Bronchial smooth muscle cell (primary cell): ENCODE measurements at places on chromosomes 1 and 21. TPM values are rescaled to one million over a fixed set of nuclear protein-coding genes. Genes with fewer than 3 reads are reported as not detected.

Gene HUNK
- total RNA-seq, result under 0.01 TPM in 2 replicates

Gene GSTM2
- 33.7 and 43.5 TPM in 2 replicates for total RNA-seq

Gene ATAD3C
- total RNA-seq, result under 0.01 TPM in 1 of 2 replicates, not detected in the other

Gene C4BPB
- not detected in 2 replicates for total RNA-seq

Gene SH3D21
- 1.5 and 2.5 TPM in 2 replicates for total RNA-seq

Gene TMPRSS15
- total RNA-seq, result not detected in 2 replicates

Gene EFNA3
- total RNA-seq, result 0.79 and 1.1 TPM in 2 replicates

Gene PFKFB2
- total RNA-seq, result 4.6 and 4.7 TPM in 2 replicates

Gene VANGL2
- under 0.01 TPM in 1 of 2 replicates, not detected in the other for total RNA-seq

Gene RAD54L
- 0.86 and 0.95 TPM in 2 replicates for total RNA-seq

Gene KIAA1614
- 7.9 and 12.0 TPM in 2 replicates for total RNA-seq

Gene TMEM79
- total RNA-seq, result 1.2 and 1.3 TPM in 2 replicates

Gene FCGR3A
- total RNA-seq, result not detected in 2 replicates

Gene OLFML3
- total RNA-seq, result 140 and 177 TPM in 2 replicates

Gene GBP4
- total RNA-seq, result 0.16 and 0.26 TPM in 2 replicates

Gene NBPF6
- not detected in 2 replicates for total RNA-seq

Gene CA14
- total RNA-seq, result not detected in 2 replicates

Gene TMEM50B
- total RNA-seq, result 15.8 and 25.1 TPM in 2 replicates

Gene XCL1
- not detected in 2 replicates for total RNA-seq

Gene KCNK2
- total RNA-seq, result under 0.01 and 3.8 TPM in 2 replicates

Gene SPRR3
- total RNA-seq, result 0.43 TPM in 1 of 2 replicates, not detected in the other

Gene TRIM58
- total RNA-seq, result not detected in 2 replicates

Gene PI4KB
- total RNA-seq, result 35.5 and 52.5 TPM in 2 replicates

Gene SLC44A5
- total RNA-seq, result 0.09 and 0.16 TPM in 2 replicates

Gene PER3
- total RNA-seq, result 7.0 and 7.6 TPM in 2 replicates

Gene FNDC10
- total RNA-seq, result 0.52 and 0.95 TPM in 2 replicates

Gene DNASE2B
- total RNA-seq, result 0.09 TPM in 1 of 2 replicates, not detected in the other

Gene NUF2
- total RNA-seq, result 0.09 and 1.6 TPM in 2 replicates

Gene TRPM2
- total RNA-seq, result under 0.01 TPM in 1 of 2 replicates, not detected in the other

Gene AADACL4
- 0.09 TPM in 1 of 2 replicates, not detected in the other for total RNA-seq

Gene MYOC
- total RNA-seq, result 0.52 and 1.3 TPM in 2 replicates

Gene MAP3K21
- total RNA-seq, result 0.32 and 0.52 TPM in 2 replicates
